Stimulated activated CD8-positive, alpha-beta memory T cell treated with anti-CD3 and anti-CD28 coated beads, Interleukin-4, amount 100 ng/mL, for 4 hours (primary cell): ENCODE measurements at places on chromosomes 7 and 10.

DNA sequence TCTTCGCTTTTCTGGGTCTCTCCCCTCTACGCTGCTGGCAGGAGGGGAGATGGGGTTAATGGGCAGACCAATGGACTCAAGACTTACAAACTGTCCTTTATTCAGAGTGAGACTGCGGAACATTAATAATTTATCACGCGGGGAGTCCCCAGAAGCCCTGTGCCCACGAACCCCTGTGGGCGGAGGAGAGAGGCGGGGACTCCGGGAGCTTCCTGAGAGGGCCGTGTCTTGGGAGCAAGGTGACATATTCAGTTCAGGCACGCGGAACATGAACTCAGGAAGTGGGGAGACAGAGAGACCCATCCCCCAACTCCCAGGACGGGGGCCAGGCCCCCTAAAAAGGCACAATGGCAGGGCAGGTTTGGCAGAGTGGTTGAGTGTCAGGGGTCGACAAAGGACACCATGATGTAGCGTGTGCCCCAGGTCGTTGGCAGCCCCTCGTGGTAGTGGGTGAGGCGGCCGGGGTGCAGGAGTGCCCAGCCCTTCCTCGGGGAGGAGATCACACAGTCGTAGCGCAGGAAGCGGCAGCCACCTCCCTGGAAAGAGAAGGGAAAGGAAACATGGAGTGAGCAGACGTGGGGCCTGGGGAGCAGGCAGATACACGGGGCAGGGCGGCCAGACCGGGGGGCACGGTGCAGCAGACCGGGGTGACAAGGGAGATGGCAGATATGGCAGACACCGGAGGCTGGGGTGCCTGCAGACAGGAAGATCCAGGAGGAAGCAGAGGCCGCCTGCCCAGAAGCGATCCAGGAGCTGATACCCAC, 5.2 kb upstream of the MOGAT3 start:
- no peak for DNase-seq

DNA sequence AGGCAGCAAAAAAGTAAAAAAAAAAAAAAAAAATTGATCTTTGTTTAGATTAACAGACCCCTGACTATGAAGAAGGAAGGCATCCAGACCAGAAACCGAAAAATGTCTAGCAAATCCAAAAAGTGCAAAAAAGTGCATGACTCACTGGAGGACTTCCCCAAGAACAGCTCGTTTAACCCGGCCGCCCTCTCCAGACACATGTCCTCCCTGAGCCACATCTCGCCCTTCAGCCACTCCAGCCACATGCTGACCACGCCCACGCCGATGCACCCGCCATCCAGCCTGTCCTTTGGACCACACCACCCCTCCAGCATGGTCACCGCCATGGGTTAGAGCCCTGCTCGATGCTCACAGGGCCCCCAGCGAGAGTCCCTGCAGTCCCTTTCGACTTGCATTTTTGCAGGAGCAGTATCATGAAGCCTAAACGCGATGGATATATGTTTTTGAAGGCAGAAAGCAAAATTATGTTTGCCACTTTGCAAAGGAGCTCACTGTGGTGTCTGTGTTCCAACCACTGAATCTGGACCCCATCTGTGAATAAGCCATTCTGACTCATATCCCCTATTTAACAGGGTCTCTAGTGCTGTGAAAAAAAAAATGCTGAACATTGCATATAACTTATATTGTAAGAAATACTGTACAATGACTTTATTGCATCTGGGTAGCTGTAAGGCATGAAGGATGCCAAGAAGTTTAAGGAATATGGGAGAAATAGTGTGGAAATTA, 19.4 kb downstream of the GATA3 start:
- no peak for DNase-seq

- DNase-seq, result no peak
Observed at GRCh38 chr7:122833888-122834570, 52.2 kb downstream of the CADPS2 start.

- DNase-seq, result no peak
Observed at GRCh38 chr10:111482621-111483216, 405.9 kb downstream of the ADRA2A start.

- no peak for DNase-seq
Observed at GRCh38 chr7:82810558-82811259, 352.0 kb downstream of the PCLO start.

DNA sequence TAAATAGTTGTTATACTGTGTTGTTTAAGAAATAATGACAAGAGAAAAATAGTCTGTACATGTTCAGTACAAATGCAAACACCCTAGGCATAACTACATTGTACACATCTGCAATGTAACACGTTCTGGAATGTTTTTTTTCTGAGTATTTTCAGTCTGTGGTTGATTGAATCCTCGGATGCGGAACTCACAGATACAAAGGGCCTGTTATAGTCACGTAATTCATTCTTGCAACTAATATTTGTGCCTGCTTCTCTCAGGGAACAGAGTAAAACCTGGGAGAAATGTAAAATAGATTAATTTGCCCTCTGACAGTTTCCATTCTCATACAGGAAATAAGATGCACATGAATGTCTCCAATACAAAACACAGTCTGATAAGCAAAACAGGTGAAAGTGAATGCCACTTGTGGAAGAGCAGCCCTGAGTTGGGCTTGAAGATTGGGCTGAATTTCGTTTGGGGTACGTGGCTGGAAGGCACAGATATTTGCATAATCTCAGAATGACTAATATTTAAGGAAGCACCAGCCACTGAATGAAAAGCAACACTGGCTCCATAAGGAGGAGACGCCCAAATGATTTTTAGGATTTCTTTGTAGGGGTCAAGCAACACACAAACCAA, 19.1 kb downstream of the DENND2A start:
- no peak for DNase-seq
